ENCODE measurements at places on chromosomes 2 and 18.

DNA sequence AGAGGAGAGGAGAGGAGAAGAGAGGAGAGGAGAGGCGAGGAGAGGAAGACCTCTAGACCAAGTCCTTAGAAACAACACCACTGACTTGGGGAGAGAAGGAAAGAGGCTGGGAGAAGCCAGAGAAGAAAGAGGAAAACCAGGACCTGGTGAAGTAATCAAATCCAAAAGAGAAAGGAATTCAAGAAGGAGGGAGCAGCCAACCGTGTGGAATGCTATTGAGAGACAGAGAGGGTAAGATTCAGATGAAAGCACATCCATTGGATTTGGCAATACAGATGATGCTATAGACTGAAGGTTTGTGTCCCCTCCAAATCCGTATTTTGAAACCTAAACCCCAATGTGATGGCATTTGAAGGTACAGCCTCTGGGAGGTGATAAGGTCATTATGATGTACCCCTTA is 50.7 kb downstream of the GALNT14 start:
- no peak for DNase-seq

- DNase-seq, result no peak
Observed at GRCh38 chr2:136254681-136255080, 136.7 kb upstream of the CXCR4 start.

GRCh38 chr2:137237055-137237454 is 471.7 kb downstream of the THSD7B start:
- no peak for DNase-seq

DNA sequence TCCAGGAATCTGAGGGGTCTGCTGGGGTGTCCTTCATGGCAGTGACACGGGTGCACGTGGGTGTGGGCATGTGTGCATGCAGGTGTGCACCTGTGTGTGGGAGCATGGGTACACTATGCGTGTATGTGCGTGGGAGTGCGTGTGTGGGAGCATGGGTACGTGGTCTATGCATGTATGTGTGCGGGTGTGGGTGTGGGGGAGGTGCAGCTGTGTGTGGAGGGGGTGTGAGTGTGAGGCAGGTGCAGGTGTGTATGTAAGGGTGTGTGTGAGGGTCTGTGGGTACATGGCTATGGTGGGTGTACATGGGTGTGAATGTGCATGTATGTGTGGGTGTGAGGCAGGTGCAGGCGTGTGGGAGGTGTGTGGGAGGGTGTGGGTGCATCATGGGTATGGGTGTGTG is 36.3 kb downstream of the EIPR1 start:
- no peak for DNase-seq

GRCh38 chr18:48811401-48811800 is 139.4 kb downstream of the SMAD7 start:
- no peak for DNase-seq

- DNase-seq, result no peak
Observed at GRCh38 chr2:217195658-217196446, 336.0 kb upstream of the TNP1 start.

GRCh38 chr2:144520756-144521487 is 1.0 kb upstream of the ZEB2 start:
- DNase-seq, result no peak

- no peak for DNase-seq
Observed at GRCh38 chr2:64311948-64312621, 141.9 kb upstream of the LGALSL start.

DNA sequence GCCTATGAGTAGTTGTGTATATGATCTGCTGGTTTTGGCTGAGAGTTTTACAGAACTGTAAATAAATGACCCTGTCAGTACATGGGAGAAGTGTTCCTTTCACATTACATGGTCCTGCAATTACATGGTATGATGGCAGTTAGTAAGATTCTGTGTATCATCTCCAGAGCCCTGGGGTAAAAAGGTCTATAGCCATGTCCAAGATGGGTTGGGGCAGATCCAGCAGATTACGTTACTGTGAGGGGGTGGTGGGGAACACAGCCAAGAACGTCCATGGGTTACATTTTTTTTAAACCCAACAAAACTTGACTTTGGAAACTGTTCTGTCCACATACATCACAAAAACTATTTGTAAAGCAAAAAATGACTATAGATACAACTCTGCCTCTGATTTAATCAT is 64.2 kb upstream of the LMAN1 start:
- DNase-seq, result no peak

GRCh38 chr2:176158186-176158591 is 1.1 kb downstream of the HOXD3 start:
- no peak for DNase-seq

DNA sequence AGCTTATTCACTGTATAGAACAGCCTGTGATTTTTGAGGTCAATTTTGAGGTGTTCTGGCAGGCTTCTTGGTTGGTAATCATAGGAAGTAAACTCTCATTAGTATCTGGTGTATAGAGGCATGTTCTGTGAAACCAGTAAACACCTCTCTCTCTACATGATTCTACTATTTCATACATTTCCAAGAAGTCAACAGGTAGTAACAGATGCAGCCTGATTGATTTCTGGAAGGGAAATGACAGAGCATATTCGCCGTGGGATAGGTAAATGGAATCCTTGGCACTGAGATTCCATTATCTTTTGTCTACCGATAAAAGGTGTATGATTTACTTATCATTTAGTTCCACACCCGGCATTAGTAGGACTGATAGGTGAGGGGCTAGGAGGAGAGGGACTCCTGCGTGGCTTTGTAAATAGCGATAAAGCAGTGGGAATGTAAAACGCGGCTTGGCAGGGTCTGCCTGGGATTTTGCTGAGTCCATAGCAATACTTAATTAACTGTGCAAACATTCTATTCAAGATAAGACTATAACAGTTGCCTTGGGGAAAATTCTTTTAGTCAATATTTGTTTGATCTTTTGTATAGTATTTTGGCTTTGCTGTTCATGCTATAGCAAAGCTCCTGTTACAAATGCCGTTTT is 32.3 kb downstream of the LYPD6B start:
- peak; percentile 7 for DNase-seq

DNA sequence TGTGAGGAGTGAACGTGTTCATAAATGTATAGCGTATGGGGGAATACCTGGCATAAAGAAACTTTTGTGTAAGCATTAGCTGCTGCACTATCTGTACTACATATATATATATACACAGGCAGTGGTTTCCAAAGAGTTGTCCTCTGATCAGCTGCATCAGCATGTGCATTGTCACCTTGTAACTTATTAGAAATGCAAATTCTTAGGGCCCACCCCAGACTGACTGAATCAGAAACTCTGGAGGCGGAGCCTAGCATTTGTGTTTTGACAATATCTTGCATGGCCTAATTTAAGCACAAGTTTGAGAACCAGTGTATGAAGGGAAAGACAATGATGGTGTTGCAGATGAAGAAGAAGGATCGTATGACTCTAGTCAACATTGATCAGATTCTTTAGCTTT is 299.5 kb downstream of the CCDC102B start:
- DNase-seq, result no peak

- no peak for DNase-seq
Observed at GRCh38 chr2:128593879-128594650, 275.4 kb upstream of the HS6ST1 start.

DNA sequence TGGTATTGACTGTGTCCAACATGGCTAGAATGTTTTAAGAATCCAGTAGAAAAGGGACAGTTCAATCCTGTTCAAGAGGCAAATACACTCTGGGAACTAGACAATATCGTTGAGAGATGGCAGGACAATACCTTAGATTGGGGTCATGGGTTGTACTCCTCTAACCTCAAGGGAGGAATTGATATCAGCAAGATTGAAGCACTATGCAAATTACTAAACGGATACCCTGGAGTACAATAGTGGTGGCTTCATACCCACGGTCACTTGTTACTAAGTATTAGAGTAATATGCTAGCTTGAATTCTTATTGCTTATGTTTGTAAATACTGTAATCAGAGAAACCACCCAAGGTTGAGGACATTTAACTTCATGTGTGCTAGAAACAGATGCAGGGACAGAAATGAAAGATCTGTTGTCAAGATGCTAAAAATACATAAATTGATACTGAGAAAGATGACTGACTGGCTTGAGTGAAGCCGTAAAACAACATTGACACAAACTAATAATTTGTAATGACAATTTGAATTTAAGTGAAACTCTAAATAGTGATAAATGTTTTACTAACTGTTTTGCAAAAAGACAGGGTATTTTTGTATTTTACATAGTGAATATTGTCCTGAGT is 73.3 kb downstream of the KCNJ3 start:
- no peak for DNase-seq

GRCh38 chr2:65130664-65131175 is 814 bp upstream of the RAB1A start:
- no peak for DNase-seq

- DNase-seq, result no peak
Observed at GRCh38 chr2:160730296-160730995, 236.8 kb upstream of the RBMS1 start.

- no peak for DNase-seq
Observed at GRCh38 chr18:7467708-7468466, 99.2 kb upstream of the PTPRM start.

- peak; percentile 92 for DNase-seq
Observed at GRCh38 chr2:137969418-137969765, 5.1 kb downstream of the HNMT start.
